M059J (cell line): ENCODE measurements at places on chromosomes 12 and 14.
A peak's percentile ranks its signal among the peaks of the same experiment; 100 is the strongest.

DNA sequence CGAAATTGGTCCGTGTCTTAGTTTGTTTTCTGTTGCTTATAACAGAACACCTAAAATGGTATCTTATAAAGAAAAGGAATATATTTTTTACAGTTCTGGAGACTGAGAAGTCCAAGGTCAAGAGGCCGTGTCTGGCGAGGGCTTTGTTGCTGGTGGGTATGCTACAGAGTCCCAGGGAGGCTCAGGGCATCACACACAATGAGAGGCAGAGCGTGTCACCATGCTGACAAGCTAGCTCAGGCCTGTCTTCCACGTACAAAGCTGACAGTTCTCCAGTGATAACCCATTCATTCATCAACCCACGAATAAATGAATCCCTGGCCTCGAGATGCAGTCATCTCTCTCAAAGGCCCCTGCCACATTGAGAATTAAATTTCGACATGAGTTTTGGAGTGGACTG, 56.7 kb upstream of the AEBP2 start:
- DNase-seq = no peak

DNA sequence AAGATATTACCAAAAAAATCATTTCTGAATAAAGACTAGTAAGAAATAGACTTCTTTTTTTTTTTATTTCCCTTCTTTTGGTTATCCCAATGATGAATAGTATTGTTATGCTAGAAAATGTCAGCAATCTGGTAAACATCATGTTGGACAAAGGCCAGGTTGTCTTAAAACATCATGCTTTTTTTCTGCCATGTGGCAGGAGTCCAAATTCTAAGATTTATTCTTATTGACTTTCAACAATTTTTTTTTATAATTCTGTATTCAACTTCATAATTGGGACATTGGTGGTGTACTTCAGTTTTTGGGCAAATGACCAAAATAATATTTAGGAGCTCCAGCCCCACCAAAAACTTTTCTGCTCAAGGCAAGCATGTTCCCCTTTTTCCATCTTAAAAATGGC, 10.5 kb downstream of the DCN start:
- no peak for DNase-seq

GRCh38 chr14:97851428-97851995, 1054.3 kb downstream of the VRK1 start:
- DNase-seq = no peak

DNA sequence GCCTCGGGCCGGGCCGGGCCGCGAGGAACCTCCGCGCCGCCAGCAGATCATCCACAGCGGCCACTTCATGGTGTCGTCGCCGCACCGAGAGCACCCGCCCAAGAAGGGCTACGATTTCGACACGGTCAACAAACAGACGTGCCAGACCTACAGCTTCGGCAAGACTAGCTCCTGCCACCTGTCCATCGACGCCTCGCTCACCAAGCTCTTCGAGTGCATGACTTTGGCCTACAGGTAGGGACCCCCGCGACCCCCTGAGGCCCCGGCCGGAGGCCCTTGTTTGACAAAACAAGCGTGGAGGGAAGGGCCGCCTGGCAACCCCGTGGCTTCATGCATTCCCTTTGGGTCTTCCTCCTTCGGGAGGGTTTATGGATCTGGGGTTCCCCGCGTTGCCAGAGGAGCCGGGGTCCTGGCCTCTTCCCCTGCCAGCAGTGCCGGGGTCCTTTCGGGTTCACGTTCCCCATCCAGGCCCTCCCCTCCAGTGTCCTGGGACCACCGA, 526 bp downstream of the MLXIP start:
- DNase-seq = peak; percentile 38
